Activated CD4-positive, alpha-beta memory T cell treated with anti-CD3 and anti-CD28 coated beads for 36 hours (primary cell): ENCODE measurements at places on chromosomes 12 and 14. TPM values are rescaled to one million over a fixed set of nuclear protein-coding genes. Genes with fewer than 3 reads are reported as not detected.

DNA sequence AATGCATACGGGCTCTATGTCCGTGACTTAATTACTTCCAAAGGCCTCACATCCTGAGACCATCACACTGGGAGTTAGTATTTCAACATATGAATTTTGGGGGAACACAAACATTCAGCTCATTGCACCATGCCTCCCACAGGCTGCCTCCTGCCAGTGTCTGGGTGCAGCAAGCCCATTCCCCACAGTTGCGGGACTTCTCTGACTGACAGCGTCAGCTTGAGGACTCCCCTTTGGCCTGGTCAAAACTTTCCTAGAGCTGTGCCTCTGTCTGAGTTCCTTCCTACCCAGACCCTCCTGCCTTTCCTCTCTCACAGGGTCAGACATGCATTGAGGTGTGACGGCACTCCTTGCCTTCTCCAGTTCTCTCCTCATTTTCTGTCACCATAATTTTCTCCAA lies 27.4 kb downstream of the PPP1R36 start:
- H3K4me1 ChIP-seq, result no peaks in the 10 kb centered on the region
- H3K36me3 ChIP-seq, result no peaks in the 10 kb centered on the region
- H3K27me3 ChIP-seq, result no peaks in the 10 kb centered on the region
- no peak overlapping the region for H3K4me3 ChIP-seq

GRCh38 chr14:24368562-24369252 lies 723 bp downstream of the NFATC4 start:
- H3K27me3 ChIP-seq, result peaks cover 29% of the 10 kb centered on the region
- H3K4me1 ChIP-seq, result peaks cover 24% of the 10 kb centered on the region
- no peaks in the 10 kb centered on the region for H3K36me3 ChIP-seq
- peak overlapping the region; percentile 41 for H3K4me3 ChIP-seq
- no peak overlapping the region for H3K27ac ChIP-seq

The NPFF gene
- total RNA-seq, result 0.58 TPM

DNA sequence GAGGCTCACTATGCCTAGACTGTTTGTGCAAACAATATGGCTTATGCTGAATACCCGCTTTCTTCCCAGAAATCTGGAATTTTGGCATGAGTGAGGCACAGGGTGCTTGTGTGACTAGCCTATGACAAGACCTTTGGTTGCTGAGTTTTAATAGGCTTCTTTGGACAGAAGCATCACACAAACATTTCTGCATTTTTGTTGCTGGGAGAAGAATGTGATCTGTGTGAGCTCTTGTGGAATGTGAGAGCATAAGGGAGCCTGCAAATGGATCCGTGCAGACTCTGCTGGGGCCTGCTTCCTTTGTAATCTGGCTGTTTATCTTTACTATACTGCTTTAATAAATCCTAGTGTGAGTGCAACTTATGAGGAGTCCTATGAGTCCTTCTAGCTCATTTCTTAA lies 83.0 kb upstream of the ZDHHC17 start:
- no peak overlapping the region for H3K4me3 ChIP-seq
- no peak for DNase-seq
- H3K27me3 ChIP-seq, result no peaks in the 10 kb centered on the region
- no peak overlapping the region for H3K27ac ChIP-seq
- H3K4me1 ChIP-seq, result no peaks in the 10 kb centered on the region
- no peaks in the 10 kb centered on the region for H3K36me3 ChIP-seq

- peaks cover 35% of the 10 kb centered on the region for H3K4me1 ChIP-seq
- H3K27ac ChIP-seq, result no peak overlapping the region
- H3K36me3 ChIP-seq, result peaks cover 3% of the 10 kb centered on the region
- DNase-seq, result peak; percentile 12
Observed at GRCh38 chr12:124392271-124392666, 97.4 kb downstream of the RFLNA start.

- H3K27me3 ChIP-seq, result peaks cover 3% of the 10 kb centered on the region
- H3K27ac ChIP-seq, result no peak overlapping the region
- H3K4me3 ChIP-seq, result no peak overlapping the region
- no peaks in the 10 kb centered on the region for H3K36me3 ChIP-seq
- H3K4me1 ChIP-seq, result peaks cover 45% of the 10 kb centered on the region
- DNase-seq, result no peak
Observed at GRCh38 chr14:105073720-105074600, 8.7 kb upstream of the GPR132 start.

- peaks cover 3% of the 10 kb centered on the region for H3K4me1 ChIP-seq
- no peaks in the 10 kb centered on the region for H3K27me3 ChIP-seq
- no peaks in the 10 kb centered on the region for H3K36me3 ChIP-seq
- DNase-seq, result peak; percentile 72
- no peak overlapping the region for H3K27ac ChIP-seq
- H3K4me3 ChIP-seq, result no peak overlapping the region
Observed at GRCh38 chr14:87805315-87805723, 187.7 kb downstream of the GALC start.

GRCh38 chr14:78836777-78837176 lies 666.6 kb downstream of the NRXN3 start:
- H3K4me3 ChIP-seq, result no peak overlapping the region
- H3K4me1 ChIP-seq, result no peaks in the 10 kb centered on the region
- H3K36me3 ChIP-seq, result no peaks in the 10 kb centered on the region

- no peak overlapping the region for H3K4me3 ChIP-seq
- no peaks in the 10 kb centered on the region for H3K27me3 ChIP-seq
- peaks cover 12% of the 10 kb centered on the region for H3K36me3 ChIP-seq
- no peak for DNase-seq
- no peak overlapping the region for H3K27ac ChIP-seq
Observed at GRCh38 chr12:100279159-100279558, 12.2 kb downstream of the SCYL2 start.

- no peak overlapping the region for H3K4me3 ChIP-seq
- DNase-seq, result no peak
- peaks cover 13% of the 10 kb centered on the region for H3K4me1 ChIP-seq
- H3K27me3 ChIP-seq, result no peaks in the 10 kb centered on the region
- no peaks in the 10 kb centered on the region for H3K36me3 ChIP-seq
- H3K27ac ChIP-seq, result no peak overlapping the region
Observed at GRCh38 chr12:121205491-121205890, 4.4 kb upstream of the P2RX4 start.

GRCh38 chr14:47277703-47278102 lies 397.7 kb downstream of the MDGA2 start:
- H3K4me1 ChIP-seq, result no peaks in the 10 kb centered on the region
- H3K27ac ChIP-seq, result no peak overlapping the region
- H3K36me3 ChIP-seq, result no peaks in the 10 kb centered on the region
- no peak overlapping the region for H3K4me3 ChIP-seq

GRCh38 chr14:93510056-93510455 lies 79.3 kb downstream of the UNC79 start:
- H3K27ac ChIP-seq, result no peak overlapping the region
- DNase-seq, result no peak

GRCh38 chr12:105026411-105026810 lies 40.3 kb downstream of the NOPCHAP1 start:
- no peak overlapping the region for H3K27ac ChIP-seq
- peaks cover 7% of the 10 kb centered on the region for H3K4me1 ChIP-seq
- H3K27me3 ChIP-seq, result no peaks in the 10 kb centered on the region
- DNase-seq, result no peak
- H3K4me3 ChIP-seq, result no peak overlapping the region

The AVPR1A gene
- total RNA-seq, result not detected

The RNF212B gene
- total RNA-seq, result not detected

The KRT85 gene
- total RNA-seq, result not detected
